ENCODE measurements at places on chromosomes 6 and 20.

GRCh38 chr6:39193201-39193791 lies 36.0 kb downstream of the KCNK5 start:
- H3K4me1 ChIP-seq, result peaks cover 42% of the 10 kb centered on the region
- peak overlapping the region; percentile 38 for H3K27ac ChIP-seq
- peaks cover 88% of the 10 kb centered on the region for H3K36me3 ChIP-seq
- no peaks in the 10 kb centered on the region for H3K27me3 ChIP-seq
- no peak overlapping the region for H3K4me3 ChIP-seq

DNA sequence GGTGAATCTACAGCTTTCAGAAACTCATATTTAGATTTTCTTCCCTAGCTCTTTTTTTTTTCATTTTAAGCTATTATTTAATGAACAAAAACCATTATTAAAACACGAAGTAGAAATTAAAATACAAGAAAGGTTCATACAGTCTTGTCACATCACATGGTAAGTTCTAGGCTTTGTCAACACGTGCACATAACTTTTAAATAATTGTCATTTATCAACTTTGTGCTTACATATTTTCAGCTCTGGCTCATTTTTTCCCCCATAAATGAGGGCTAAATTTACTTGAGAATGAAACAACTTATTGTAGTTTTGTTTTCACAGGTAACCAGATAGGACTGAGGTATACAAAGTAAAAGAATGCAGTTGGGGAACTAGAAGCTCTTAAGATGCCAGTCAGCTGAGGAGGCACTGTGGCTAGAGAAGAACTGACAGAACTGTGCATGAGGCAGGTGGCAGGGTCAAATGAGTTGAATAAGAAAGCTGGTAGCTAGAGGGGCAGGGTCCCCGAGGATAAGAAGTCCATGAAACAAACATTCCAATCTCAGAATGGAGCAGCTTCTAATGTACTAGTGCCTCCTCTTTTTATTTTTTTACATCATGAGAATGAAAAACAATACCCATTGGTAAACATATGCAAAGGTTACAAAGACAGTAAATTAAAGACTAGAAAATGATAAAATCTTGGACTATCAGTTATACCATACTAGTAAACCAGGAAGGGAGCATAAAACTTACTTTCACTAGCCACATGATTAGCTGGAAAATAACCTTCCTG lies 141.5 kb downstream of the MYB start:
- no peak overlapping the region for H3K4me3 ChIP-seq
- H3K4me1 ChIP-seq, result peaks cover 37% of the 10 kb centered on the region
- H3K36me3 ChIP-seq, result peaks cover 78% of the 10 kb centered on the region
- H3K27ac ChIP-seq, result peak overlapping the region; percentile 61

- DNase-seq, result no peak
- peaks cover 10% of the 10 kb centered on the region for H3K4me1 ChIP-seq
- H3K27me3 ChIP-seq, result no peaks in the 10 kb centered on the region
Observed at GRCh38 chr6:135250751-135251497, 69.8 kb downstream of the MYB start.

DNA sequence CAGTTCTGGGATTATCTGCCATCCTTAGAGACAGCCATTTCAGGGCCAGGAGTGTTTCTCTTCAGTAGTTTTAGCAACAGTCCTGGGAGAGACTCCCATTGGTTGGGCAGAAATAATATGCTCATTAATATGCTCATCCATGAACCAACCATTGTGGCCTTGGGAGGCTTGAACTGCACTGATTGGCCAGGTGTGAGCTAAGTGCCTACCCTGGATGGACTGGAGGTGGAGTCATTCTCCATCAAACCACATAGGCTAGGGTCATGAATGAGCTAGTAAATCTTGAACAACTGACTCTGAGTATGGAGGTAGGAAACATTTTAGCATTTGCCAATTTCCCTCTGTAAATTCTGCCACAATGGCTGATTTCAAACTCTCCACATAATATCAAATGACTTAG lies 70.2 kb upstream of the ZFP64 start:
- H3K4me3 ChIP-seq, result no peak overlapping the region
- peaks cover 16% of the 10 kb centered on the region for H3K27me3 ChIP-seq
- no peaks in the 10 kb centered on the region for H3K36me3 ChIP-seq
- no peaks in the 10 kb centered on the region for H3K4me1 ChIP-seq
- no peak for DNase-seq

- H3K27ac ChIP-seq, result no peak overlapping the region
- H3K36me3 ChIP-seq, result no peaks in the 10 kb centered on the region
- no peaks in the 10 kb centered on the region for H3K4me1 ChIP-seq
- no peak overlapping the region for H3K4me3 ChIP-seq
Observed at GRCh38 chr20:57570145-57570850, 9.4 kb downstream of the PCK1 start.
